ENCODE measurements at places on chromosomes 1 and 21. TPM values are rescaled to one million over a fixed set of nuclear protein-coding genes. Genes with fewer than 3 reads are reported as not detected.

GRCh38 chr1:106292130-106292529 lies 764.3 kb upstream of the PRMT6 start:
- no peaks in the 10 kb centered on the region for H3K4me1 ChIP-seq
- no peak for DNase-seq
- H3K36me3 ChIP-seq, result no peaks in the 10 kb centered on the region
- no peak overlapping the region for H3K27ac ChIP-seq

CDK11A gene
- 63.1 TPM for total RNA-seq

GRCh38 chr1:63127376-63127775 lies 195.0 kb upstream of the FOXD3 start:
- DNase-seq, result no peak
- no peak overlapping the region for H3K4me3 ChIP-seq
- no peaks in the 10 kb centered on the region for H3K36me3 ChIP-seq
- no peak overlapping the region for H3K27ac ChIP-seq
- H3K27me3 ChIP-seq, result peaks cover 18% of the 10 kb centered on the region

VSIG8 gene
- total RNA-seq, result not detected

ATP1A4 gene
- 0.55 TPM for total RNA-seq

DNA sequence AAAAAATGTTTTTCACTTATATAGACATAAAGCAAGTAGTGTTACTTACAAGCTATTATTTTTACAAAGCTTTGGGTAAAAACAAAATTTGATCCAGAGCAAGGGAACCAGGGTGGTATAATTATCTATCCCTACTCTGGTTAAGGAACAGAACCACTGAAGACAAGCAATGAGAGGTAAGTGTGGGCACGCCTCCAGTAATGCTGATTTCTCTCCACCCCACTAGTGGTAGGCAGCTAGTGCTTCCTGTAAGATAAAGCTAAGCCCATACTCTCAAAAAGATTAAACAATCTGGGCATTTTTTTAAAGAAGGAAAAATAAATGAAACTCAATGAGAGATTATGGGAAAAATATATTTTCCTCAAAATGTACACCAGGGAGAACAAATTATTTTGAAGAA lies 22.1 kb downstream of the TFB2M start:
- no peaks in the 10 kb centered on the region for H3K27me3 ChIP-seq
- H3K4me1 ChIP-seq, result peaks cover 2% of the 10 kb centered on the region
- DNase-seq, result no peak

DNA sequence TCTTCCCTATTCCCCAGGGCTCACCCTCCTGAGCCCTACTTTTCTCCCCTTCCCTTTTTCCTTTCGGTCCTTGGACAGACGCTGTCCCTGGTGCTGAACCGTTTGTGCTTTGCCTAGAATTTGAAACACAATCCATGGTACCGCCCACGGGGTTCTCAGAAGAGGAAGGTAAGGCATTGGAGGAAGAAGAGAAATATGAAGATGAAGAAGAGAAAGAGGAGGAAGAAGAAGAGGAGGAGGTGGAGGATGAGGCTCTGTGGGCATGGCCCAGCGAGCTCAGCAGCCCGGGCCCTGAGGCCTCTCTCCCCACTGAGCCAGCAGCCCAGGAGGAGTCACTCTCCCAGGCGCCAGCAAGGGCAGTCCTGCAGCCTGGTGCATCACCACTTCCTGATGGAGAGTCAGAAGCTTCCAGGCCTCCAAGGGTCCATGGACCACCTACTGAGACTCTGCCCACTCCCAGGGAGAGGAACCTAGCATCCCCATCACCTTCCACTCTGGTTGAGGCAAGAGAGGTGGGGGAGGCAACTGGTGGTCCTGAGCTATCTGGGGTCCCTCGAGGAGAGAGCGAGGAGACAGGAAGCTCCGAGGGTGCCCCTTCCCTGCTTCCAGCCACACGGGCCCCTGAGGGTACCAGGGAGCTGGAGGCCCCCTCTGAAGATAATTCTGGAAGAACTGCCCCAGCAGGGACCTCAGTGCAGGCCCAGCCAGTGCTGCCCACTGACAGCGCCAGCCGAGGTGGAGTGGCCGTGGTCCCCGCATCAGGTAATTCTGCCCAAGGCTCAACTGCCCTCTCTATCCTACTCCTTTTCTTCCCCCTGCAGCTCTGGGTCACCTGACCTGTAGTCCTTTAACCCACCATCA lies 10.4 kb downstream of the BCAN start:
- H3K4me3 ChIP-seq, result no peak overlapping the region
- no peak for DNase-seq
- H3K36me3 ChIP-seq, result no peaks in the 10 kb centered on the region
- H3K27me3 ChIP-seq, result peaks cover 48% of the 10 kb centered on the region

DNA sequence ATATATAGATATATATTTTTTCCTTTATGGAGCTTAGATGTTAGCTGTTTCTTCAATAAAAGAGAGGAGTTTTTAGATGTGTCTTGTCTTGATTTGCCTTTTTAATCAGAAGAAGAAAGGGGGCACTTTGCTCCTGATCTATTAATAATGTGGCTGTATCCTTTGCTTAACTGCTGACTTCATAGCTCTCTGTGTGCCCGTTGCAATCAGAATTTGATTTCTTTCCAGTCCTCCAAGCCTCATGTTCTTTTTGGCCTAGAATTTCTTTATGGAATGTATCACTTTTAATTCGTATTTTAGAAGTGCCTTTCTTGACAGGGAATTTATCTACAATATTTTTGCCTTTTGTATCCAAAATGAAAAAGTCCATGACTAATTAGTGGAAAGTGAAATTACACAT lies 85.3 kb downstream of the C1orf21 start:
- DNase-seq, result no peak
- H3K27me3 ChIP-seq, result peaks cover 8% of the 10 kb centered on the region
- no peak overlapping the region for H3K27ac ChIP-seq
- no peaks in the 10 kb centered on the region for H3K36me3 ChIP-seq

CTSE gene
- not detected for total RNA-seq

GRCh38 chr1:69707103-69707502 lies 139.4 kb downstream of the LRRC7 start:
- no peaks in the 10 kb centered on the region for H3K27me3 ChIP-seq
- no peaks in the 10 kb centered on the region for H3K36me3 ChIP-seq
- no peak for DNase-seq
- H3K4me3 ChIP-seq, result no peak overlapping the region
- H3K4me1 ChIP-seq, result no peaks in the 10 kb centered on the region

SLC2A5 gene
- total RNA-seq, result not detected

DNA sequence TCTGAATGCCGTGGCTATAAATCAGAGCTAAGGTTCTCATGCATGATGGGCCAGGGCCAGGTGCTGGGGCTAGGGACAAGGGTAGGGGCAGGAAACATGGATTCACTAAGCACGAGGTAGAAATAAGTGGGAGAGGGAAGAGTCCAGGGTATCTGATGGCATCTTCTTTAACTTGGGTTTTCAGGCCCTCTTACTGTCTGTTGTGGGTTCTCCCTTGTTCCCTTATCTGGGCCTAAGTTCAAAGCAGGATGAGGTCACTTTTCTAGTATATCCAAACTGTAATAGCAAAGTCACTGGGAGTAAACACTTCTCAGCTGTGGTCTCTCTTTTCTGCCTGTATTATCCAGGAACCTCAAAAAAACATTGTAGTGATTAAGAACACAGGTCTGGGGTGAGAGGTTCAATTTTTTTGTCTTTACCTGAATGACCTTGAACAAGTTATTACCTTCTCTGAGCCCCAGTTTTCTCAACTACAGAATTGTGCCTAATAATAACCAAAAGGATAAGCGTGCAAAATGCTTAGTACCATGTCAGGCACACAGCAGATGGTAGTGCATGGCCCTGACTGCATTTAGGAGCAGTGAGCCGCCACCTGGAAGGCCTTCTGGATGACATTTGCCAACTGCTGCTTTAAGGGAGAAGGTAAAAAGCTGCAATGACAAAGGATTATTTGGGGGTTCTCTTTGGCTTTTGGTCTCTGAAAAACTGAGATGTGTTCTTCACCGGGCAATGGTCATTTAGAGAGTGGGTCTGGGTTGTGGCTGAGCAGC lies 53.6 kb upstream of the A3GALT2 start:
- no peak overlapping the region for H3K27ac ChIP-seq
- DNase-seq, result no peak
- H3K4me1 ChIP-seq, result no peaks in the 10 kb centered on the region

- no peak overlapping the region for H3K27ac ChIP-seq
- peaks cover 72% of the 10 kb centered on the region for H3K36me3 ChIP-seq
- H3K4me3 ChIP-seq, result no peak overlapping the region
- no peaks in the 10 kb centered on the region for H3K27me3 ChIP-seq
- peaks cover 36% of the 10 kb centered on the region for H3K4me1 ChIP-seq
Observed at GRCh38 chr1:176165573-176165972, 41.5 kb downstream of the COP1 start.

- H3K36me3 ChIP-seq, result no peaks in the 10 kb centered on the region
- DNase-seq, result no peak
- no peaks in the 10 kb centered on the region for H3K4me1 ChIP-seq
Observed at GRCh38 chr21:26965907-26966581, 844 bp downstream of the ADAMTS5 start.

AUNIP gene
- total RNA-seq, result 9.5 TPM

- peaks cover 31% of the 10 kb centered on the region for H3K36me3 ChIP-seq
- H3K27ac ChIP-seq, result no peak overlapping the region
- H3K4me3 ChIP-seq, result no peak overlapping the region
- H3K4me1 ChIP-seq, result peaks cover 5% of the 10 kb centered on the region
- H3K27me3 ChIP-seq, result no peaks in the 10 kb centered on the region
Observed at GRCh38 chr1:22112554-22112953, 30.3 kb downstream of the WNT4 start.

- no peak overlapping the region for H3K4me3 ChIP-seq
- DNase-seq, result no peak
- H3K36me3 ChIP-seq, result no peaks in the 10 kb centered on the region
- H3K4me1 ChIP-seq, result no peaks in the 10 kb centered on the region
- no peak overlapping the region for H3K27ac ChIP-seq
Observed at GRCh38 chr1:22552021-22552420, 11.3 kb upstream of the EPHA8 start.

DNA sequence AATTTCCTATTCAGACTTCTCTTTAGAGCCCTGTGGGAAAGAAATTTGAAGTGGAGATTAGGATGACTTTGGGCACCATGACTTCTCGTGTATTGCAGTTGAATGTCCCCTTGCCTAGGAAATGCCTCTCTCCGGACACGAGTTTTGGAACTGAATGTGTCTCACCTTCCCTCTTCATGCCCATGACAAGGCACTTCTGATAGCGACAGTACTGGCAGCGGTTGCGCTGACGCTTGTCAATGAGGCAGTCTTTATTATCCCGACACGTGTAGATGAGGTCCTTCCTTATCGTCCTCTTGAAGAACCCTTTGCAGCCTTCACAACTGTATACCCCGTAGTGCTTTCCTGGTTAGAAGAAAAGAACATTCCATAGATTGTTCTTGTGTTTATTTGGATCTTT lies 28.1 kb downstream of the RXRG start:
- H3K27me3 ChIP-seq, result peaks cover 44% of the 10 kb centered on the region
- H3K27ac ChIP-seq, result no peak overlapping the region
- DNase-seq, result no peak
- no peak overlapping the region for H3K4me3 ChIP-seq
- no peaks in the 10 kb centered on the region for H3K36me3 ChIP-seq
- no peaks in the 10 kb centered on the region for H3K4me1 ChIP-seq

DNA sequence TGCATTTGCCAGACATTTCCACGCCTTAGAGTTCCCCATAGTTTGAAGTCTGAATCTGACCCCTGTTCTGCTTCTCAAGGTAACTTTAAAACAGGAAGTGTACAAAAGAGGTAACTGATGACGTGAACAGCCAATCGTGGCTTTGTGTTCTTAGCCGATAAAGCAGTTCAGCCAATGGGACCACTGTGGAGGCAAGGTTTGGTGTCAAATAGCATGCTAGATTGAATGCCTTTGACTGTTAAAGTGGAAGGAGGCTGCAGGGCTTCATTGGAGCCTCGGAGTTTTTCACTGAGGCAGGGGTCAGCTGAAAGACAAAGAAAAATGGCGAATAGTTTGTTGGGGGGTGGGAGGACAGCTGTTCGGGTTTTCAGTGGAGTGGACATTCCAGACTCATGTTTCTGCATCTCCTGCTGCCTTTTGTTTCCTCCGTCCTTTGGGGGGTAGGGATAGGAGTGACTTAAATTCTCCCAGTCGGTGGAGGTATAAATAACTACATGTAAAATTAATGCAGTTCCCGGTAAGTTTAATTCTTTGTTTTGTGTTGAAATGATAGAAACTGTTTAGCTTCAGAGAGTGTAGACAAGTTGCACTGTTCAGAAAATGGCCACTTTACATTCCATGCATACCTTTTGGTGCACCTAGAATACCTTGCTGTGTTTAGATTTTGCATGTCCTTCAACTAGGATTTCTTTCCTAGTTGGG lies 17.7 kb downstream of the NFYC start:
- peak overlapping the region; percentile 93 for H3K27ac ChIP-seq
- H3K36me3 ChIP-seq, result peaks cover 28% of the 10 kb centered on the region
- H3K4me1 ChIP-seq, result peaks cover 54% of the 10 kb centered on the region
- DNase-seq, result peak; percentile 75
- H3K27me3 ChIP-seq, result no peaks in the 10 kb centered on the region
- peak overlapping the region; percentile 89 for H3K4me3 ChIP-seq

DNA sequence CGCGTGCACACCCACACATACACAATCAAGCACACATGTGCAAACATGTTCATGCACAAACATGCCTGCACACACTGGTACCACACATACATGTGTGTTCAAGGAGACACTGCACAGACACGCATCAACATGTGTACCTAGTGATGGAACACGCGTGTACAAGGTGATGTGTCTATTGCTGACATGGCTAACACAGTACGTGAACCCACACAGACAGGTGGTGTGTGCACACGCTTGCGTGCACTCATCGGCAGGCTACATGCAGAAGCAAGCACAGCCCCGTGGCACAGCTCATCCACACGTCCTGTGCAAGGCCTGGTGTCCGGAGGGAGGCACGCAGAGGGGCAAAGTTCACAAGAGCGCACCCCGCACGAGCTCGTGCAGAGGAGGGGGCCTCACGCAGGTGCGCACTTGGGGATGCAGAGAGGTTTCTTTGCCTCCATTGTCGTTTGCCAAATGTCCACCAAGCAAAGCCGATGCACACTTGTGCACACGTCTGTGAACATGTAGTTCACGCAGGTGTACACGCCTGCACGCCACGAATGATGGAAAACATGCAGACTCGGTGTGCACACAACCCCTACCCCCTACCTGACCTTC lies 969 bp downstream of the ACAP3 start:
- no peaks in the 10 kb centered on the region for H3K27me3 ChIP-seq
- peak overlapping the region; percentile 84 for H3K4me3 ChIP-seq
- H3K4me1 ChIP-seq, result peaks cover 10% of the 10 kb centered on the region

COPA gene
- 154 TPM for total RNA-seq

- H3K36me3 ChIP-seq, result no peaks in the 10 kb centered on the region
- no peak for DNase-seq
- H3K27ac ChIP-seq, result no peak overlapping the region
- peaks cover 6% of the 10 kb centered on the region for H3K4me1 ChIP-seq
- no peak overlapping the region for H3K4me3 ChIP-seq
- peaks cover 13% of the 10 kb centered on the region for H3K27me3 ChIP-seq
Observed at GRCh38 chr1:21815724-21816321, 3.8 kb downstream of the LDLRAD2 start.

CFHR5 gene
- not detected for total RNA-seq

HSD11B1 gene
- 8.2 TPM for total RNA-seq

FCRL2 gene
- not detected for total RNA-seq

GRCh38 chr21:30104241-30104640 lies 62.4 kb downstream of the CLDN17 start:
- no peak overlapping the region for H3K27ac ChIP-seq
- no peaks in the 10 kb centered on the region for H3K4me1 ChIP-seq
- H3K4me3 ChIP-seq, result no peak overlapping the region
- no peaks in the 10 kb centered on the region for H3K36me3 ChIP-seq
- no peaks in the 10 kb centered on the region for H3K27me3 ChIP-seq

AMY2A gene
- not detected for total RNA-seq

- H3K27ac ChIP-seq, result no peak overlapping the region
- H3K36me3 ChIP-seq, result peaks cover 34% of the 10 kb centered on the region
- no peaks in the 10 kb centered on the region for H3K27me3 ChIP-seq
- H3K4me3 ChIP-seq, result no peak overlapping the region
- H3K4me1 ChIP-seq, result peaks cover 17% of the 10 kb centered on the region
Observed at GRCh38 chr1:167409183-167409582, 109.1 kb downstream of the CD247 start.
